ENCODE measurements at places on chromosomes 4 and X.
A peak's percentile ranks its signal among the peaks of the same experiment; 100 is the strongest.

DNA sequence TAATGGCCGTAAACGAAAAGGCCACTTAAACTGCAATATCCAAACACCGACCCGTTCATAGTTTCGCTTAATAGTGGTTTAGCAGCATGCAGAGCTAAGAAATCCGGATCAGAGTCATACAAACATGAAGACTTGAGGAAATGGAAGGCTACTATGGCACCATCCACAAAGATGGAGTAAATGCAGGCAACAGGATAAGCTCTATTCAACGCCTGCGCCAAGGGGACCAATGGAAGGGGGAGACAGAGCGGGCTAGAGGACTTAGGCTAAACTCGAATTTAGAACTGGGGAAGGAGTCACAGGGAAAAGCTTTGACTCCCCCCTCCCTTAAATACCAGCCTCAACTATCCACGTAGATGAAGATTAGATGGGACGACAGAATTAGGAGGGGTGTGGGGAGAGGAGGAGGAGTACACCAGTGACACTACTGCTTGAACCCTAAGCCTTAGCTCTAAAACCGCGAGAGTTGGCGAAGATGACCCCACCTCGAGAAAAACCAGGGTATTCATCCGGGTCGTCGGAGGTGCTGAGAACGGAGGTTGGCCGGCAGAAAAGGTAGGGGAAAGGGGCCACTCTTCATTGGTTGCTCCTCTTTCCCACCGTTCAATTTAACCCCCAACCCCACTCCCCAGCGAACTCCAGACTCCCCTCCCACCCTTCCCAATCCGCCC is 3.5 kb downstream of the HUWE1 start:
- peak; percentile 24 for DNase-seq

- DNase-seq: no peak
Measured at GRCh38 chr4:106914223-106914622, 121.9 kb downstream of the DKK2 start.

DNA sequence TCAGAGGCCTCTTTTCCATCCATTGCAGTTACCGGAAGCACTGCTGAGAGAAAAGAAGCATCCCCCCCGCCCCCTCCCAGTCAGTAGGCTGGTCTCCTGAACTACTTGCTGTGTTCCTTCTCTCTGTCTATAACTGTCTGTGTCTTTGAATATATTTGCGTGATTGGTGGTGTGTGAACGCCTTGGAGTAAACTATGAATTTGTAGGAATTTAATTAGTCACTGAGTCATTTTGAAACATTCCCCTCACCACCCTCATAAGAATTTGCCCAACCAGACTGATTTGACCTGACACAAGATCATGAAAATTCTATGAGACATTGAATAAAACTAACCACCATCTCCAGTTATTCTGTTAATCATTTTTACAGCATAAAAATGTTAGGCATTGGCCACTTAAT is 6.7 kb upstream of the NXF3 start:
- no peak for DNase-seq

- no peak for DNase-seq
Measured at GRCh38 chr4:26930964-26931363, 70.3 kb downstream of the STIM2 start.

DNA sequence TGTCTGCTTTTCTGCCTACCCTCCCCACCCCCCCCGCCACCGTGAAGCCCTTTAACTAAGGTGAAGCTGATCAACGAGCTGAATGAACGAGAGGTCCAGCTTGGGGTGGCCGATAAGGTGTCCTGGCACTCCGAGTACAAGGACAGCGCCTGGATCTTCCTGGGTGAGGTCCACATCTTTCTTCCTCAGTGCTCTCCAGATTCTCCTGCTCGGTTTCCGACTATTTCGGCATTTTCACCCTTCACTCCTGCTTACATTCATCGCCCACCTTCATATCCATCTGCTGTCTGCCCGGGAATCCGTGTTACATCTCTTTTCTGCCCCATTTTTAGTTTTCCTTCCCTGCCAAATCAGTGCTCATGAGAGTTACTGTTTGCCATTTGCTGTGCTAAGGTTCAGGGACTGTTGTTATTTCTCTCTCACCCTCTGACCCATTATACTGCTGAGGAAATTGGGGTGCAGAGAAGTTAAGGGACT is 459 bp downstream of the RBMX2 start:
- DNase-seq: no peak

DNA sequence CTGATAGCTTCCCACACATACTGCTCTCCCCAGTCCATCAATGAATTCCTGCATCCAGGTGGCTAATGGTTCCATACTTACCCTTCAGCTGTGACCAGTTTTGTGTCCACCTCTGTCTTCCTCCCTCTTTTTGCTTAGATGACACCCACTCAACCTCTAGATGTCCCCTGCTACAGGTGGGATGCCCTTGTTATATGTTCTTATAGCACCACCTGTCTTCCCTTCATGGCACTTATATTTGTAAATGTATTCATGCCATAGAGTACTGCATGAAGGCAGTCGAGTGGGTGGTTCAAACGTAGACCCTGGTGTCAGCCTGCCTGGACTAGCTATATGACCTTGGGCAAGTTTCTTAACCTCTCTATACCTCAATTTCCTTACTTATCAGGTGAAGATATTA is 6.5 kb upstream of the USP46 start:
- DNase-seq: no peak

DNA sequence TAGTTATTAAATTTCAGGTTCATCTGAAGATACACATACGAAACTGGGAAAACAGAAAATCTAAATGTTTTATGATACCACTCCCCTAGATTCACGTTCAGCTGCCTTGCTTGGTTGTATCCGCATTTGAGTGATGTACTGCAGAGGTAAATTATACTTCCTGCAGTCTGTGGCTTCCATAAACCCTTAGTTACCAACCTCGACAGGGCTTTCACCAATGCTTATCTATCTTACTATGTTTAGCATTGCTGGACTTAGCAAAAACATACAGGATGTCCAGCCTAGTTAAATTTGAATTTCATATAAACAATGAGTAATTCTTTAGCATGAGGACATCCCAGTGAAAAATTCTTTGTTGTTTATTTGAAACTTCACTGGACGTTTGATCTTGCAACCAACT is 108.8 kb downstream of the TMA16 start:
- DNase-seq: no peak

- no peak for DNase-seq
Measured at GRCh38 chr4:38275331-38276100, 315.3 kb downstream of the PTTG2 start.

DNA sequence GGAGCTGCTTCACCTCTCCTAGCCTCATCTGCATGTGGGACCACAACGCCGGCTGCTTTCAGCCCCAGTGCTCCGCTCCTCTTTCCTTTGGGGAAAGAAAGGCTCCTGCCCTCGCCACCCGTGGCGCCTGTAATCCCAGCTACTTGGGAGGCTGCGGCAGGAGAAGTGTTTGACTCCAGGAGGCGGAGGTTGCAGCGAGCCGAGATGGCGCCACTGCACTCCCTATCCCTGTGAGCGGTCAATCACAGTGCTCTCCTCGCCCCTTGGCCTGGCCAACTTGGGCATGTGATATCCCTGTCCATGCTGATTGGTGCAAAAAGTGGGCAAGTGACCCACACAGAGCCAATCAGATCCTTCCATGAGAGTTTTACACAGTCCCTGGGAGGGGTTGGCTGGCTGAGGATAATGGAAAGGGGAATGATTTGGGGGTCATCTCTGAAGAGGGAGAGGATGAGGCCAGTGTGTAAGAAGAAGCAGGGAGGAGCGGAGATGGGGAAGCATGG is 56.2 kb downstream of the WFS1 start:
- no peak for DNase-seq

DNA sequence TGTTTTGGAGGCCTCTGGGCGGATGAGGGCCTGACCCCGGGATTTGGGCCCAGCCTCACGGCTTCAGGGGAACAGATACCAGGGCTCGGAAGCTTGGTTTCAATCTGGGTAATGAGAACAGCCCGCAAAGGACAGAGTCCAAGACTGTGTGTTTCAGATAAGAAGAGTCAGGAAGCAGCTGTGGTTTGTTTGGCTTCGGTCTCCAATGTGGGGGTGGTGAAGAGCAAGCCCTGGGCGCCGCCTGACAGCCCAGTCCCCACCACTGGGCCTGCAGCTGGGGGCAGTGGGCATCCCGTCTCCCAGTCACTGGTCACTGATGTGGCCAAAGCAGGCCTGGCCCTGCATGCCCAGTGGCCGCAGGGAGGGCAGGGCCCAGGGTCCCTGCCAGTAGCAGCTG is 9.1 kb downstream of the WFS1 start:
- DNase-seq: no peak

DNA sequence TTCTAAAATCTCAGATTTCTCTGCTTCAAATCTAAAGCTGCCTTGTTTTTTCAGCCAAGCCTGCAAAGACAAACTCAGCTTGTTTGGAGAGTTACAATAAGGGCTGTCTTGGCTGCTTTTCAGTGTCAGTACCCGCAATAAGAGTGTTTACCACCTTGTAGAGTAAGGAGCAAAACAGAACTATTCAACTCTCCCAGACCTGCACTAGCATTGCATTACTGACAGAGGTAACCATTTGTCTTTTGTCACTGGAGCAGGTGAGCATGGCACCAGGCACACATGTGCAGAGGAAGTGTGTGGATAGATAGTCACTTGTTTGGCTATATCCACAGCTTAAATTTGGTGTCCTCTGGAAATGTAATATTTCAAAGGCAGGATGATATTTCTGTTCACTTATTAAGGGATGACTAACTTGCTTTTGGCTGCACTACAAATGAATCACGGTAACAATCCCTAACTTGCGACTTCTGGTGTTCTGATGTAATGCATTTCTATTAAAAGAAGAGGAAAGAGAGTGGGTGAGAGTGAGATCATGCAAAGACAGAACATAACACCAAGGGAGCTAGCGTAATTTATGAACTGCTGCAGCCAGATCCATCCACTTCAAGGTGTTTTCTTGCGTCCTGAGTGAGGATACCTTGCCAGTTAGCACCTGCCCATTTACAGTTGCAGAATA is 38.6 kb downstream of the PTCHD1 start:
- no peak for DNase-seq

GRCh38 chr4:114599231-114599902 is 760 bp downstream of the UGT8 start:
- no peak for DNase-seq

Measured in activated CD4-positive, alpha-beta T cell treated with anti-CD3 and anti-CD28 coated beads, Interleukin-2, amount 50 U/mL, for 1 hour (primary cell).